Naive thymus-derived CD4-positive, alpha-beta T cell (primary cell): ENCODE measurements at places on chromosomes 7 and 10. TPM values are rescaled to one million over a fixed set of nuclear protein-coding genes. Genes with fewer than 3 reads are reported as not detected.

The MKX gene
- 0.05 TPM in 1 of 2 replicates, not detected in the other for total RNA-seq

The PIK3CG gene
- 25.1 TPM for total RNA-seq

The TMEM139 gene
- 0.51 and 1.5 TPM in 2 replicates for total RNA-seq

The KLF14 gene
- 0.37 TPM for total RNA-seq

The GGCT gene
- 11.4 TPM for total RNA-seq

The LIMK1 gene
- total RNA-seq, result 11.0 TPM

The CRHR2 gene
- not detected for total RNA-seq

The HACD1 gene
- total RNA-seq, result not detected

The CALCR gene
- total RNA-seq, result not detected

The TM9SF3 gene
- total RNA-seq, result 74.3 and 88.7 TPM in 2 replicates

The OR13A1 gene
- not detected for total RNA-seq

The ZKSCAN5 gene
- total RNA-seq, result 8.3 TPM

The PGAM2 gene
- total RNA-seq, result 0.25 and 0.73 TPM in 2 replicates

The SLC16A12 gene
- not detected for total RNA-seq

The SLC26A4 gene
- 7.3 and 7.7 TPM in 2 replicates for total RNA-seq

The ACTR3C gene
- total RNA-seq, result 7.0 TPM

The OPN1SW gene
- total RNA-seq, result not detected in 2 replicates

The PITRM1 gene
- total RNA-seq, result 85.4 TPM

The CLCN1 gene
- 0.51 TPM for total RNA-seq

The SLC25A28 gene
- total RNA-seq, result 66.0 and 67.3 TPM in 2 replicates

The PRKAR2B gene
- 0.53 and 0.76 TPM in 2 replicates for total RNA-seq

The FAM3C gene
- total RNA-seq, result 12.4 TPM

The C7orf57 gene
- total RNA-seq, result not detected

The BMPER gene
- total RNA-seq, result 0.37 TPM

The ANLN gene
- 0.43 TPM for total RNA-seq

The PALD1 gene
- 0.20 TPM for total RNA-seq

The TMEM72 gene
- not detected for total RNA-seq

The PDE6C gene
- total RNA-seq, result not detected

The AFAP1L2 gene
- total RNA-seq, result 1.5 TPM

The DMTF1 gene
- 118 TPM for total RNA-seq

The FAM237B gene
- not detected for total RNA-seq

The OR2A5 gene
- not detected in 2 replicates for total RNA-seq

The LAMB1 gene
- total RNA-seq, result not detected

The BHLHA15 gene
- total RNA-seq, result not detected

The SVOPL gene
- 0.74 TPM for total RNA-seq

The ORC5 gene
- total RNA-seq, result 17.7 TPM

The NAT16 gene
- total RNA-seq, result not detected in 2 replicates

The SDK1 gene
- 2.5 TPM for total RNA-seq

The BCAP29 gene
- 10.5 TPM for total RNA-seq

The TUBB8 gene
- not detected in 2 replicates for total RNA-seq

The GRID2IP gene
- total RNA-seq, result 0.24 TPM

The GPR15LG gene
- not detected for total RNA-seq

The PNLIP gene
- not detected in 2 replicates for total RNA-seq

The NANOS1 gene
- 0.19 TPM for total RNA-seq

The GALNT17 gene
- total RNA-seq, result not detected

The ARHGEF35 gene
- 2.5 TPM for total RNA-seq

The CYP26C1 gene
- 0.32 TPM for total RNA-seq

The GHRHR gene
- not detected for total RNA-seq

The FAM170B gene
- 0.15 TPM in 1 of 2 replicates, not detected in the other for total RNA-seq

The EPHA1 gene
- 63.1 TPM for total RNA-seq

The AP4M1 gene
- 7.5 TPM for total RNA-seq

The NUTM2A gene
- 1.6 TPM for total RNA-seq

The COL13A1 gene
- not detected for total RNA-seq

The CARD11 gene
- 117 and 118 TPM in 2 replicates for total RNA-seq

The GIMAP7 gene
- 72.8 TPM for total RNA-seq

The CCAR1 gene
- total RNA-seq, result 64.4 TPM

The IGFBP1 gene
- not detected for total RNA-seq
